ENCODE measurements at places on chromosomes 12 and 14.

GRCh38 chr12:102484428-102484958, 4.1 kb upstream of the IGF1 start:
- DNase-seq = peak; percentile 9

GRCh38 chr12:80045594-80045993, 53.7 kb upstream of the OTOGL start:
- DNase-seq = no peak

DNA sequence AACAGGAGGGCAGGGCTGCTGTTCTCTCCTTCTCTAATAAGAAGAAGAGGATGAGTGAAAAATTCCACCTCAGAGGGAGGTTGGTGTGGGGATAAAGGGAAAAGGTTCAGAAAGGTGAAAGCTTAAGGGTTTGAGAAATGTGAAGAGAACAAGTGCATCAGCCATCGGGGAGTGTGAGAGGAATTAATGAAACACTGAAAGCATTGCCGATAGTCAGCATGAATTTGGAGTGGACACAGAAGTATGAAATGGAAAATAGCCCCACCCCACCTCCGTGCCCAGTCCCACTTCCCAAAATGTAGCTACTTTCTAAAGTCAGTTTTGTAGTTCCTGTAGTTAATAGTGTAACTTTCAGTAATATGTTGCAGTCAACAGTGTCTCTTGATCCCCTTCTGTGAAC, 33.4 kb downstream of the DIP2B start:
- DNase-seq = no peak

- DNase-seq = no peak
Measured at GRCh38 chr12:2343681-2344080, 290.9 kb downstream of the CACNA1C start.

GRCh38 chr12:47813511-47814196, 6.0 kb downstream of the HDAC7 start:
- no peak for DNase-seq

DNA sequence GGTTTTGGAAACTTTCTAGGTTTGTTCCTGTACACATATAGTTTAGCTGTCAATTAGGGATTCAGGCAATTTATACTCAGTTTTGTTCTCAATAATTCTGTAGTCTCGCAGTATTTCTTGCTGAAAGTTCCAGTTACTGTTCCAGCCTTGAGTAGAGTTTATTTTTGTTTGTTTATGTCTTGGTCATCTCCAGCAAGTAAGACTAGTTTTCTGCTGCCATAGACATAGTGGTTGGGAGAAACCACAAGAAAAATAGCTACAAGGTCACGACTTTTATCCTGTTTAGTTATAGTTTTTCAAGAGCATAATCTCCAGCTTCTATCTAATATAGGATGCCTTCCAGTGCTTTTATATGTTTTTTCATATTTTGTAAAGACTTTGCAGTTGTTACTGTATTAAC, 99.6 kb upstream of the FOXG1 start:
- DNase-seq = no peak

DNA sequence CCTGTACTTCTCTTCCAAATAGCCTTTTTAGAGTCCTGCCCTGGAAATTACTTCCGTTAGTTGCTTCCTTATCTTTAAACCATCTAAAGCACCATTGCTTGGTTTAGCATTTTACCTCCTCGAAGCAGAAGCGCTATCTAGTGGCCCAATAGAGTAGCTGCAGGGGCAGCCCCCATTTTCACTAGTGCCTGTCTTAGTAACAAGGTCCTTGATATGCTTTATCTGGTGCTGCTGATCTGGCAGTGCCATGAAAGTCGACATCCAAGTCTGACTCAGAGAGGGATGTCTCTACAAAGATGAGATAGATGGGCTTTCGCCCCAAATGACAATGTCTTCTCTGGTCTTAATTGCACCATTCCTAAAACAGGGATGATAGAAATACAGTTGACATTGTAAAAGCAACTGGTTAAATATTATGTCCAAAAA, 25.0 kb upstream of the CIT start:
- DNase-seq = peak; percentile 81

GRCh38 chr12:57110104-57111030, 795 bp downstream of the STAT6 start:
- peak; percentile 23 for DNase-seq

- DNase-seq = no peak
Measured at GRCh38 chr12:88141425-88141773, 489 bp downstream of the CEP290 start.

DNA sequence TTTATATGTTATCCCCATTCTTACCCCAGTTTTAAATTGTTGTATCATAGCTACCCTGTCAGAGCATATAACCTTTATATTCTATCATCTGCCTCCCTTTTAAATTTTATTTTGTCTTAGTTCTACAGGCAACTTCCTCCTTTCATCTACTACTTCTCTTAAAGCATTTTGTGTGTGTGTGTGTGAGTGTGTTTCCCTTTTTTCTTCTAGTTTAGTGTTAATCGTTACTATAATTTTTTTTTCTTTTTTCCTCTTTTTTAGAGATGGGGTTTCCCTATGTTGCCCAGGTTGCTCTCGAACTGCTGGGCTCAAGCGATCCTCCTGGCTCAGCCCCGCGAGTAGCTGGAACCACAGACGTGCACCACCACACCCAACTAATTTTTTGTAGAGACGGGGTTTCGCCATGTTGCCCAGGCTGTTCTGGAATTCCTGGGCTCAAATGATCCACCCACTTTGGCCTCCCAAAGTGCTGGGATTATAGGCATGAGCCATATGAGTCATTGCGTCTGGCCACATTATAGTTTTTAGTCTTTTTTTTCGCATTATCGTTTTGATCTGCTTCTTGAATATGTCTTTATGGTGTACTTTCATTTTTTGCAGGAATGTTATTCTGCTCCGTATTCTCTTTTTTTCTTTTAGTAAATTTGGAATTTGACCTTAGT, 33.1 kb upstream of the FBXO34 start:
- no peak for DNase-seq

- DNase-seq = peak; percentile 78
Measured at GRCh38 chr14:99628887-99629618, 15.9 kb upstream of the HHIPL1 start.

GRCh38 chr14:65840118-65840751, 427.7 kb downstream of the FUT8 start:
- peak; percentile 99 for DNase-seq

DNA sequence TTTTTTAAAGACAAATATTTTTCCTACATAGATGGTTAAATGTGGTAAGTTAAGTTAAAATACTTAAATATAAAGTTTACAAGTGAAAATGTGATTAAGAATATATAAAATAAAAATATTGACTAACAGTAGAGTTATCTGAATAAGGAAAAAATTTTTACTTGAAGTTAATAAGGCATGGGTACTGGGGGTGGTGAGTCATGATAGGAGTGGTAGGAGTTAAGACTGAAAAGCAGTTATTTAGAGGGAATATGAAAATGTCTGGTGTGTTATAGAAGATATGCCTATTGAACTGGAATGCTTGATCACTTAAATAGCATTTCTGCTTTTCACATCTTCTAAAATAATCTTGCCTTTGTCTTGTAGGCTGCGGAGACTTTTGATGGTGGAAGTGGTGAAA, 68.7 kb downstream of the CCDC91 start:
- no peak for DNase-seq

DNA sequence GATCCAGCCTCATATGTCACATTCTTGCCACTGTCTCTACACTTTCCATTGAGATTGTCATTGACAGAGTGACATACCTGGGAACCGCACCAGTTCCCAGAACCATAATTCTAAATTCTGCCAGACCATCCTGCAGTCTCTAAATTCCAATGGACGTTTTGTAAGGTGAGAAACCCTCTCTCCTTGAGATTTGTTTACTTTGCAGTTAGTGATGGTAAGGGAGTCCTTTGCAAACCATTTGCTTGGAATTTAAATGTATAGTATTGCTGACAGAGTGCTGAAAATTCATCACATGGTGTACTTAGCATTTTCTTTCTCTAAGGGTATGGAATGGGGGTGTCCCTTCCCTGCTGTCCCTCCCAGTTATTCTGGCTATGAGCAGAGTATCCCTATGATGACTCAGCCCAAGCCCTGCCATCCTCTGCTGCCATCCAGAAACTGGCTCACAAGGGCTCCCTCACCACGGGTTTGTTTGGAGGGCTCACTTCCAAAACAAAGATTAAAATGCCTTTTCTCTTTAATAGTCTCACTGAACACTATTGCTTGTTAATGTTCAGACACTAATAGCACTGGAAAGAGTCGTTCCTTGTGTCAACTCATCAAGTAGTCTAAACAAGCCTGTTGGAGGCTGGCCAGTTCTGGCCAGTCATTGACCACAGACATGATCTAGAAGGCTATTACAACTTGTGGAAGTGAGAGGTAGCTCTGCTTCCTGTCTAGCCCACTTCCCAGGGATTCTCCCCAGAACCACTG, 129.0 kb upstream of the HMGA2 start:
- DNase-seq = no peak

- DNase-seq = no peak
Measured at GRCh38 chr12:109501299-109501698, 23.9 kb downstream of the UBE3B start.

- no peak for DNase-seq
Measured at GRCh38 chr14:101185073-101185835, 281.7 kb upstream of the RTL1 start.

- DNase-seq = no peak
Measured at GRCh38 chr14:52043690-52044089, 25.2 kb downstream of the NID2 start.

DNA sequence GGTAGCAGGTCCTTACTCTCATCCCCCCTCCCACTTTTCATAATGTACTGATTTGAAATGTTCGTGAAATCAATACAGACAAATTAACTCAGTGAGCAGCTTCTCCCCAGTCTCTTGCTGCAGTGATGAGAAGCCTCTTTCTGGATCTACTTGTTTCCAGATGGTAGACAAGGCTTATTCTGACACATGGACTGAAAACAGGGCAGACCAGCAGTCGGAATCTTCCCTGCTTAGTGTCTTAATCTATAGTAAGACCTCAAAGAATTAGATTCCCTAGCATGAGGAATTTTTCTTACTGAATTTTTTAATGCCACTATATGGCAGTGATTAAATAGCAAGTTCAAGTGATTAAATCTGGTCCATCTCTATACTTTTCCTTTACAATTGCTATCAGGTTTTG, 120.1 kb downstream of the RGS6 start:
- DNase-seq = no peak

DNA sequence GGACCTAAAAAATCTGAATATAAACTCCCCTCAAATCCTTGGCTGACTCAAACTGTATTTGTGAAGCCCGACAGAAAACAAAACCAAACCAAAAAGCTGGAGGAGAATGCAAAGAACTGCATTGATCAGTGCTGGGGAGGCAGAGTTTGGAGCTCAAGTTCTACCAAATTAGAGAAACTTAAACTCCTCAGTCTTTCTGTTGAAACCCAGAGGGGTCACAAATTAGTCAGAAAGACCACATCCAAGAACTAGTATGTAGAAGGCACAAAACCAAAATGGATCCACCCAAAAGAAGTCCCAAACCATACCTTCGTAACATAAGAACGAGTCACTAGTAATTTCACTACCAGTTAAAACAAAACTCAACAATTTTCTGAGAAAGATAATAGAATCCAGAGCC, 15.3 kb upstream of the PRKAB1 start:
- DNase-seq = no peak

DNA sequence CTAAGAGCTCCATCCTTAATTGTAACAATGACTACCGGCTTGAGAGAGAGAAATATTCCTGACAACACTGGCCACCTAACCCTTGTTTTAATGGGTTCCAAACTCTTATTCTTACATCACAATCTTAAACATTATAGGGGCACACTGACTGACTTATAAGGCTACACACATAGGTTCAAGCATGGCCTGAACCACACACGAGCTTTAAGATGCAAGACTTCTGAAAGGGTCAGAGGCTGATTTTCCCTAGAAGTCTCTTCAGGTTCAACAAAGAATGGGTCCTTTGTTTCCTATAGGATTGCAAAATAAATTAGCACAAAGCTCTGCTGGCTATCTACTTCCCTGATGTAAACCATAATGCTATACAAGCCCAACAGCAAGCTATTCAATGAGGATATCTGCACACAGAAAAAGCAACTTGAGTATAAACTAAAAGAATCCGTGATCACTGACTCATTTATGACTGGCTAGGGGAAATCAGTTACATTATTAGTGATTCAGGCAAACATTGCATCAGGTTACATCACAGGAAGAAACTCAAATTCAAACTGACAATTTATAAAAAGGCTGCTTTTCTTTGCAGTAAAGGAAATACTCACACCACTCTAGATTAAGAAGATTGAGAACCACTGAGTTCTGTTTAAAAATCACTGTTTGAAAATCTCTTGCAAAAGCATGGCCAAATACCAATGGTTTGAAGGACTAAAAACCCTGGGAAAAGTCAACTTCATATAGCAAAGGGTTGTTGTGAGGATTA, 8.5 kb downstream of the BTG1 start:
- DNase-seq = no peak

- no peak for DNase-seq
Measured at GRCh38 chr12:110869026-110869425, 22.2 kb downstream of the CCDC63 start.

DNA sequence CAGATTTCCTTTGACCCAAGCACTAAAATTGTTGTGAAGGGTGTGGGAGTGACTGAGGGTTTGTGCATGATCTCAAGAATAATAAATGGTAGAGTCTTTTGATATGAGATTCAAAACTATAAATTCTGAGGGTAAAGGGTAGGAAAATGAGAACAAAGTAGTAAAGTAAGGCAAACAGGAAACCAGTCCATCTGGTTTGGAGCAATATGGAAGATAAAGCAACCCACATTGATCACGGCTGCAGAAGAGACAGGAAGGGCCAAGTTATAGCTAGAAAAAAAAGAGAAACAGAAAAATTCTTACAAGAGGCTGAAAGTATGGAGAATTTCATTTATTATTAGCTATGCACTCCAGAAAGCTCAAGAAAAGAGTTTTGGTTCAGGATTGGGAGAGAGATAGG, 4.6 kb upstream of the SLCO1B3 start:
- no peak for DNase-seq

- no peak for DNase-seq
Measured at GRCh38 chr12:24944601-24944975, 4.3 kb downstream of the BCAT1 start.

DNA sequence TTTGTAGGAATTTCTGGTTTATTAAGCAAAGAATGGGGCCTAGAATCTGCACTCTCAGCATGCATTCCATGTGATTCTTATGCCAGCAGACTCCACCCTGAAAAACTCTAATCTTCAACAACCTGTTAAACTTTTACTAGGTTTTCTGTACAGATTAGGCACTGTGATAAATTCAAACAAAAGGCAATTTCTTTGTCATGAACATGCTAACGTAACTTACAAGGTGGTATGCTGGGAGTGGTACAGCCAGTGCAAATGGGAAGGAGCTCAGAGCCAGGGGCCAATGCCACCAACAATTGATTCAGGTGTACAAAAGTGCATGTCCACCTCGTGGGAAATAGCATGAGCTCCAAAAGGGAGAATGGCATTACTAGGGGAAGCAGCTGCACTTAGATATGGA, 83.0 kb downstream of the PPFIBP1 start:
- DNase-seq = no peak

- DNase-seq = no peak
Measured at GRCh38 chr12:131747276-131748177, 36.6 kb downstream of the SFSWAP start.

DNA sequence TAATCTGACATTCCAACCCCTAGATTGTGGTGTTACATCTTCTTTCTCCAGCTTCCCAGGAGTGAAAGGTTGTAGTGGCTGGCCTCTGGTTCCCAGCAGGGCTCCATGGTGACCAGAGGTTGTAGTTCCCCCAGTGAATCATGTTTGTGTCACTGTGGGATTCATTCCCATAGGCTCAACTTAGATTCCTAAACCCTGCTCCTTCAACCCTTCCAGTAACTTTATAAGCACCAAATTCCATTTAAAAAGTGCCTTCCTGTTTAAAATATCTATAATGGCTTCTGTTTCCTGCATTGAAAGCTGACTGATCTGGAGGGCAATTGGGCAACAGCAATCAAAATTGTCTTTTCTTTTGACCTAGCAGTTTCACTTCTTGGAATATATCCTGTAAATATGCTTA, 40.5 kb upstream of the TBC1D15 start:
- no peak for DNase-seq

Data from DMS79 treated with DMSO at 0.1 percent for 48 hours (cell line).